ENCODE measurements at places on chromosomes 2 and 18.

DNA sequence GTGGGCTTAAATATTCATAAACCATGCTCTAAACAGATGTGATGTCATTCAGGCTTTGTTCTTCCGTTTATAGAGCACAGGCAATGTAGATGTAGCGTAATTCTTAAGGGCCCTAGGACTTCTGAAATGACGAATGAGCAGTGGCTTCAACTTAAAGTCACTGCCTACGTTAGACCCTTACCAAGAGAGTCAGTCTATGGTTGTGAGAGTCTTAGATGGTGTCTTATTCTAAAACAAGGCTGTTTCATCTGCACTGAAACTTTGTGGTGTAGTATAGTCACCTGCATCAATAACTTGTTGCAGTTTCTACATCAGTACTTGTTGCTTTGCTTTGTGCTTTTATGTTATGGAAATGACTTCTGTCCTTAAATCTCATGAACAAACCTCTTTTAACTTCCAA, 56.0 kb downstream of the PIK3C3 start:
- no peak for DNase-seq

GRCh38 chr18:8675057-8675456, 30.3 kb upstream of the MTCL1 start:
- no peak for DNase-seq

- no peak for DNase-seq
These were observed 1.3 kb downstream of the RTP5 start for GRCh38 chr2:241870611-241871537.

DNA sequence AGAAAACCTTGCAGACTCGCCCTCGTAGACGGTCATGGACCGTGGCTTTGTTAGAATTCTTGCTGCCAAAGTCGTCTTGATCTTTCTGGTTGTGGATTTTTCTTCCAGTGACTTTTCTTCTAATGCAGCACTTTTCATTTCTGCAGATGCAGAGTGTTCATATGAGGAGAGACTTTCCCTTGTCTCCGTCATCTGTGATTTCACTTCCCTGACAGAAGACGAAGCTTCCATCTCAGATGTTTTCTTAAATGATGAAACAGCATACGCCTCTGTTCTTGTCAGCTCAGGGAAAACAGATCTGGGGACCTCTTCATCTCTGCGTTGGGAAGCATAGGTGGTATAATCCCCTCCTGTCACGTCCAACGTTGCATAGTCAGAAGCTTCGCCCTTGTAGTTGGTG, 50.9 kb downstream of the PLEKHA3 start:
- DNase-seq = no peak

- DNase-seq = no peak
These were observed at the start of gene CHRND for GRCh38 chr2:232525791-232526371. Gene CHRND, plus strand, starts transcription at chr2:232526160. Its CDS starts 56 bp downstream, at chr2:232526216.

GRCh38 chr2:23381084-23381483, 3.9 kb upstream of the KLHL29 start:
- DNase-seq = peak; percentile 66

- no peak for DNase-seq
These were observed 12.8 kb upstream of the GALNT5 start for GRCh38 chr2:157244691-157245090.

DNA sequence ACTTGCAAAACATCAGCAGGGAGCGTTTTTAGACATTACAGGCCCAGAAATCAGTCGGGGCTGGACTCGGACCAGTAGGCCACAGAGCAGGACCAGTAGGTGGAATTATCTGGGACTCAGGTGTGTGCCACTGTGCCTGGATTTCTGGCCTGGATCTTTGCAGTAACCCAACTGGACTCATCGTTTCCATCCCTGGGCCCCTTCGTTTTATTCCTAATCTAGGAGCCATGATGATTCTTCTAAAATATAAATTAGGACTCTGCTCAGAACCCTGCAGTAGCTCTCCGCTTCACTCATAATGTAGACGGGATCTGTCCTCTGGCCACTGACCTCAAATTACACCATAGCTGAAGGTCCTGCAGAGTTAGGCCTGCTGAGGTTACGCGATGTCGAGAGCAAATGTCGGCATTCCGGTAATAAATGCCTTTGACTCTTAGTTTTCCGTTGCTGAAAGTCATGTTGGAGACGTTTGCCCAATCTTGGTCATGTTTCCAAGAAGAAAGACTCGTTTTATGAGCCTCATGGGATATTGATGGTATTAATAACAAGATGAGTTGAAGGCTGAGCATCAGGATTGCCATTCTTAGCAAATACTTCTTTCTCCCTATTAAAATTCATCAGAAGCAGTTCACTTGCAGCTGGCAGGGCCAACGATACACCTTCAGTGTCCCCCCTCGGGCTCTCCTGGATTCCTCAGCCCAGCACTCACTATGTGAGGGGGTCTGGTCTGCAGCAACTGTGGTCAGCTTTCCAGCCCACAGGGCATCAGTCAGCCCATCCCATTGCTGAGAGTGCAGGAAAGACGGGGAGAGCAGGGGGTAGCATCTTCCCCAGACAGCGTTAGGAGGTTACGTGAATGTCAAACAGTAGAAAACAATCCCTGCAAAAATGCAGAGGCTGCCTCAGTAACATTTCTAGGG, 39.9 kb upstream of the KLF11 start:
- DNase-seq = no peak

DNA sequence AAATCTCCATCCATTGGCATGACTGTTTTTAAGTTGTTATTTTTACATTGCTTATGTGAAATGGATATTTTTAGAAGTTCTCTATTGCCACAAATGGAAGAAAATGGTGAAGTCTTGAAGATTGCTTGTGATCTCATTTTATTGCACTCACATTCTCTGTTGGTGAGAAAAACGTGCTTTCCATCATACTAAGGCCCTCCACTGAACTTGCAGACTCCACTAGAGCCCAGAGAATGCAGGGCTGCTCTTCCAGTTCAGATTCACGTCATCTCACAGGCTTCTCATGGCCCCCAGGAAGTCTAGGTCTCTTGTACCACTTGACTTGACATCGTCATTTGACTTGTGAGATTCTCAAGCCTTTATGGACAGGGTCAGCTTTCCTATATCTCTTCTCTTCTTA, 254.8 kb upstream of the COPS8 start:
- DNase-seq = no peak

GRCh38 chr2:88582030-88582429, 45.2 kb downstream of the EIF2AK3 start:
- DNase-seq = no peak

- no peak for DNase-seq
These were observed 85.6 kb downstream of the IKZF2 start for GRCh38 chr2:213065583-213066442.

- no peak for DNase-seq
These were observed 865.9 kb upstream of the VRK2 start for GRCh38 chr2:57180678-57181077.

DNA sequence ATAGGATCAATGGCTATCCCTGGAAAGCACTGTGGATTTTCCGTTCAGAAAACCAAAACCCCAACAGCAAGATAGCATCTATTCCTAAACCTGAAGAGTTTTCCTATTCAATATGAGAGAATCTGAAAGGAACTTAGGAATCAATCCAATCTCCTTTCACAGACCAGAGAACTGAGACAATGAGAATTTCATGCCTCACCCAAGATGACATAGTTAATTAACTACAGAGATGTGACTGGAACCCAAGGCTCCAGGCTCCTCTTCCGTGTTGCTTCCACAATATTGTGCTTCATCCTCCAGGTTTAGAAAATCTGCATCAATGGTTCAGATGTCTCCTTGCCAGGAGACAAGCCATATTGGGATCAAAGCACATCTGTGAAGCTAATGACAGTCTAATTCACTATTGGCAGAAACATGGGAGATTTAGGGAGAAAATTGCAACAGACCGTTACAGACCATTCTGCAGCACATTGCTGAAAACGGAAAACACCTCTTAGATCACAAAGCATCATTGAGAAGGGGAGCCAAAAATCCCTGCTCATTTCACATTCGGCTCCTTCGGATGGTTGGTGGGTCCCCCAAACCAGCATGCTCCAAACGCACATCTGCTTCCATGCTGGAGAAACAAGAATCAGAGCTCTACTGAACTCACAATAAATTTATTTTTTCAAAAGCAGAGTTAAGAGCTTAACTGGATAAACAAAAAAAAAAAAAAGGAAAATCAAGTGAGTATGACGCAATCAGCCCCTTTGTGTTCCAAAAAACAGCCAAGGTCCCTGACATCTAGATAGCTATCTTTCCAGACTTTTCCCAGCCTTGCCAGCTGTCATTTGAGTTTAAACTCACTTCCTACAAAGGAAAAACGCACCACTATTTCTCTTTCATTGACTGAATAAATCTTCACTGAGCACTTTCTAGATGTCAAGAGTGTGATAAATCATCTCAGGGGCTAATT, 290.3 kb downstream of the C1D start:
- no peak for DNase-seq

- no peak for DNase-seq
These were observed 19.5 kb downstream of the EMX1 start for GRCh38 chr2:72936660-72937355.

- no peak for DNase-seq
These were observed at the start of gene UGT1A6 for GRCh38 chr2:233692648-233693047. Gene UGT1A6, plus strand, starts transcription at chr2:233692890. Its CDS starts 115 bp downstream, at chr2:233693005.

DNA sequence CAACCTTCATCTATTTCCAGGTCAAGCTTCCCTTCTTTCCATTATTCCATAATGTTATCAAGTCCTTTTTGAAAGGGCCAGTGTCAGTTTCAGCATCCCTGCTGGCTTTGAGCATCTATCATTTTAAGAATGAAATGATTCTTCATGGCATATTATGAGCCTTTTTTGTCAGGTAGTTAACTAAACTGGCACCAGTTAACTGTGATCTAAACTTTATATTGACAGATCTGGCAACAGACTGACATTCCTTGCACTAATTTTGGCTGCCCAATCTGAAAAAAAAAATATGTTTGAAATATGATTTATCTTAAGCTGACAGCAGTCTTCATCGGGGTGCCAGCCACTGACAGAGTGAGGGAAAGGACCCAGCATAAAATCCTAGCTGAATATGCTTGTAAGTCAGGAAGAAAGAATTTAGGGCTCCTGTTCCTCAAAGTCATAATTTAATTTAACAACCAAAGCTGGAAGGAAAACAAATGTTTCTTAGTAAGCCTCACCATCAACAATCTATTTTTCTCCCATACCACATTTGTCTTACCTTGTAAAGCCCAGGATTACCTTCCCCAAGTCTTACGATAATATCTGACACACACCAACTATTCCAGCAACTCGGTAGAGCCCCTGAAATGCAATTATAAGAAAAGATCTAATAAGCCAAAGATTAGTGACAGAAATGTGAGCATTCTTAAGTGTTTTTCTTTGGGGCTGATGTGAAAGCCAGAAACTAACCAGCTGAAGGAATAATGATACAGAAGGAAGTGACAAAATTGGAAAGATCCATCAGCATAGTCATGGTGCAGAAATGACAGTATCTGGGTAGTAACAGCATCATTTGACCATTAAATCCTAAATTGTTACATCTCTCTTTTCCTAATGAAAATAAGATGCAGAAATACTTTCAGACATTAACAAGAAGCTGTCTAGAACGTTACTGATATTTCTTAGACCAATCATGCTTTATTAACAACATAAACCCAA, 228.1 kb downstream of the RBM43 start:
- DNase-seq = no peak

- DNase-seq = no peak
These were observed 48.0 kb upstream of the FAHD2A start for GRCh38 chr2:95354469-95354901.

- no peak for DNase-seq
These were observed 2.3 kb downstream of the PRKD3 start for GRCh38 chr2:37322368-37322767.

DNA sequence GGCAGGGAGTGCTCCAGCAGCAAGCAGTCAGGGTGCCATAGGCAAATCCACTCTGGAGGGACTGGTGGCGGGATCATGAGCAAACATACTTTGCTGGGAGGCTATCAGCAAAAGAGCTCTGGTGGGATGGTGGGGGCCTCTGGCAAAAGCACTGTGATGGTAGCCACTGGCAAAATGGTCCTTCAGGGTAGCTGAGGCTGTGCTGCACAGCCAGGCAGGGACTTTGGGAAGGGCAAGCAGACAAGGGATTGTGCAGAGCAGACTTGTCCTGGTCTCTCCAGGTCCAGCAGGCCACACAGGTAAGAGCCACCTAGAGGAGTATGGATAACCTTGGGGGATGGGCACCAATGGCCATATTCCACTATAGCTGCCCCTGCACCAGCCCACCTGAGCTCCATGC, 129.4 kb upstream of the OTOS start:
- no peak for DNase-seq

DNA sequence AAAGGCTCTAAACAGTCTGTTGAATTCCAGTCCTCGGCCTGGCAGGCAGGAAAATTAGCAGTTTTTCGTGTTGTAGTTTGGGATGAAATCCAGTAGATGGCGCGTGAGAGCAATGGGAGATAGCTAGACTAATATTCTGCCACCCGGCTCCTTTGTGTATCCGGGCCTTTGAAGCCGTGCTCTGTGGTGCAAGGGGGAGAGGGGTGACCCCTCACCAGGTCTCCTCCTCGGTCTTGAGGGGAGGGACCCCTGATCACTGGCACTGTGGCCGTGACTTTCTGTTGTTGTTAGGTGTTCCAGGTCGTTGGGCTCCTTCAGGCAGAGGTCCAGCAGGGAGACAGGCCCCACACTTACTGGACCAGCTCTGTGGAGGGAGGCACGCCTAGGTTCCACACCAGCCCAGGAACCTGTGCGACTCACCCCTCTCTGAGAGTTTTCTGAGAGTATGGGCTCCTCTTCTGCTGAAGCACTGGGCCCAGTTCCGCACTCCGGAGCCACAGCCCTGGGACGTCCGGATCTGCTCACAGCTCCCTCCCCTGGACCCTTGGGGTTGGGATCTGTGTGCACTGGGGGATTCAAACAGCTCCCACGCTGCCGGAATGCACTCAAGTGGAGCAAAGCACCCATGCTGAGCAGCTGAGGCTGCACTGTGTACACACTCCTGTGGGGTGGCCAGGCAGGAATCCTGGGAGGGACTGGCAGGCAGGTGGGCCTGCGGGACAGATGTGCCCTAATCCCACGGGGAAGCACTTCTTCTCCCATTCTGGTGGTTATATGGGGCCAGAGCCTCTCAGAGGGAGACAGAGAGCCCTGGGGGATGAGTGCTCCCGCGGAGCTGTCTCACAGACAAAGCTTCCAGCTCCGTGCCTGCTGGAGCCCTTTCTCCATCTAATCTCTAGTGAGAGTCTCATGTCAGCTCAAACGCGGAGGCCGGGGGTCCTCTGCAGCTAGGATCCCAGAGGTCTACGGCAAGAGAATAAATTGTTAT, 8.8 kb downstream of the GKN2 start:
- no peak for DNase-seq

- DNase-seq = no peak
These were observed 38.9 kb downstream of the CTAGE1 start for GRCh38 chr18:22378672-22379282.

- no peak for DNase-seq
These were observed 539 bp upstream of the MOB4 start for GRCh38 chr2:197515315-197515738.

DNA sequence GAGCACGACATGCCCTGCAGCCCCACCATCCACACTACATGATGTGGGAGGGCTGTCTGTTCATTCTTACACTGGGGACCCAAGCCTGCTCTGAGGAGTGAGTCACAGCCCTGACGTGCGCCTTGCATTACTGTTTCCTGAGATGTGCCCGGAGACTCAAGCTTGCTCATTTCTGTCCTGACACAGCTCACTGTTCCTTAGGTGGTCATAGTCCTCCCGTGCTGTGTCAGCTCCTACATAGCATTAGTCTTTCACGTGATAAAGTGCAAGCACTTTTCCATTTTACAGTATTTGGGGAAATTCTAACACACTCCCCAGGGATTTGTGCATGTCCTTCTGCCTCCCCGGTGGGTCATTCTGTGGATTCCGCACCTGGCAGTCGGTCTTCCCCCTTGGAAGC, 46.2 kb upstream of the TRIM43B start:
- DNase-seq = no peak

GRCh38 chr18:70621710-70622109, 332.9 kb downstream of the SOCS6 start:
- DNase-seq = no peak
